ENCODE measurements at places on chromosomes 13 and 19. TPM values are rescaled to one million over a fixed set of nuclear protein-coding genes. Genes with fewer than 3 reads are reported as not detected.

DNA sequence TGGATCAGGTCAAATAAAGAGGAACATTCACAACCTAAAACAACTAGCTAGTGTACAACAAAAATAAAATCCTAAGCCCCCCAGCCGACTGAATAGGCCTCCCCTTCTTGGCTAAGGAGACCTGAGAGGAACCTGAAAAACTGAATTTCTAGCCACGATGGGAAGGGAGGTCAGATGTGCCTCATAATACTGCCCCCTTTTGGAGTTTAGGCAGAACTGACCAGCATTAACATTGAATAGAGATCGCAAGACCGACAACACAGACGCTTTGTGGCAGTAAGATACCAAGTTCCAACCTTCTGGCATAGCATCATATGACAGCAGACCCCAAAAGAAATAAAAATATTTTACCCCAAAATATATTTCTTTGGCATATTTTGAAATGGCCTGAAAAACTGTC, 15.9 kb downstream of the CBY2 start:
- no peak for ATAC-seq

Gene DHRS12
- total RNA-seq: 23.3 TPM

DNA sequence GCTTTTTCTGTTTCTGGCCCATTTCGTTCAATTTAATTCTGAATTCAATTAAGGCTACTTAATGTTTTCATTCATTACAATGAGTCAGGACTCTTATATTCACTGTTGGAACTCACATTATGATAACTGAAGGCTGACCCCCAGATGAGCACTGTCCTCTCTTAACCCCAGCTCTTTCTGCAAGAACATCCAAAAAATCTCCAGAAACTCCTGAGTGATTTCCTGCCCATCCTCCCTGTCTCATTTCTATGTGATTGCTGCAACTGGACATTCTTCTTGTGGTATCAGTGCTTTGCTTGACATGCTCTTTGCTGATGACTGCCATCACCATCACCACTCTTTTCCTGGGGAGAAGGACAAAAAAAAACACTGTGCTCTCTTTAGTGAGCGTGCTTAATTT, 240.3 kb downstream of the SPRY2 start:
- no peak for ATAC-seq

Gene GAPDHS
- not detected for total RNA-seq

All from gastroesophageal sphincter (tissue), 4 donors.